ENCODE measurements at places on chromosomes 1 and 21. TPM values are rescaled to one million over a fixed set of nuclear protein-coding genes. Genes with fewer than 3 reads are reported as not detected.
A peak's percentile ranks its signal among the peaks of the same experiment; 100 is the strongest.

The HPDL gene
- polyA plus RNA-seq = 4.7 TPM

GRCh38 chr1:229643996-229644745 lies 18.1 kb downstream of the URB2 start:
- DNase-seq = no peak
- no peaks in the 10 kb centered on the region for H3K27me3 ChIP-seq
- no peak overlapping the region for H3K27ac ChIP-seq
- no peak overlapping the region for H3K4me3 ChIP-seq

The PLEKHN1 gene
- polyA plus RNA-seq = 0.60 TPM

The ANGPTL3 gene
- 0.94 TPM for polyA plus RNA-seq

- DNase-seq = peak; percentile 54
- no peaks in the 10 kb centered on the region for H3K36me3 ChIP-seq
- H3K27me3 ChIP-seq = no peaks in the 10 kb centered on the region
- no peak overlapping the region for H3K4me3 ChIP-seq
- no peaks in the 10 kb centered on the region for H3K4me1 ChIP-seq
- H3K27ac ChIP-seq = no peak overlapping the region
Observed at GRCh38 chr1:111778541-111779051, 22.9 kb downstream of the DDX20 start.

Measured in cardiac muscle cell (in vitro differentiated cells and primary cell).